ENCODE measurements at places on chromosomes 5 and 9.

GRCh38 chr5:75043633-75044264 lies 8.6 kb downstream of the GCNT4 start:
- no peak for DNase-seq

- no peak for DNase-seq
Observed at GRCh38 chr5:147245381-147246165, 10.7 kb downstream of the STK32A start.

DNA sequence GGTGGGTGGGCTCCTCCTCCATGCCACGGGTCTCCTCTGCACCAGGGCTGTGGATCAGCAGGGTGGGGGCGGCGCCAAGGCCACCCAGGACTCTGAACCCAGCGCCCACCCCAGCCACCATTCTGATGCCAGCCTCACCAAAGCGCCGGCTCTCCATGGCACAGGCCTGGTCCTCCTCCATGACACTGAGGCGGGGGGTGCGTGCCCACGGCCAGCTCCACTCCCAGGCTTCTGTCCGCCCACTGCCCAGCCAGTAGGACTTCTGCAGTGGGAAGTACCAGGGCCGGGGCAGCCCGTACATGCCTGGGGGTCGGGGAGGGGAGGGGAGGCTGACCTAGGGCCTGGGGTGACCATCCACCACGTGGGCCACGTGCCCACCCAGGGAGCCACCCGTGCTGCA lies 11.6 kb downstream of the ABCA2 start:
- no peak for DNase-seq

DNA sequence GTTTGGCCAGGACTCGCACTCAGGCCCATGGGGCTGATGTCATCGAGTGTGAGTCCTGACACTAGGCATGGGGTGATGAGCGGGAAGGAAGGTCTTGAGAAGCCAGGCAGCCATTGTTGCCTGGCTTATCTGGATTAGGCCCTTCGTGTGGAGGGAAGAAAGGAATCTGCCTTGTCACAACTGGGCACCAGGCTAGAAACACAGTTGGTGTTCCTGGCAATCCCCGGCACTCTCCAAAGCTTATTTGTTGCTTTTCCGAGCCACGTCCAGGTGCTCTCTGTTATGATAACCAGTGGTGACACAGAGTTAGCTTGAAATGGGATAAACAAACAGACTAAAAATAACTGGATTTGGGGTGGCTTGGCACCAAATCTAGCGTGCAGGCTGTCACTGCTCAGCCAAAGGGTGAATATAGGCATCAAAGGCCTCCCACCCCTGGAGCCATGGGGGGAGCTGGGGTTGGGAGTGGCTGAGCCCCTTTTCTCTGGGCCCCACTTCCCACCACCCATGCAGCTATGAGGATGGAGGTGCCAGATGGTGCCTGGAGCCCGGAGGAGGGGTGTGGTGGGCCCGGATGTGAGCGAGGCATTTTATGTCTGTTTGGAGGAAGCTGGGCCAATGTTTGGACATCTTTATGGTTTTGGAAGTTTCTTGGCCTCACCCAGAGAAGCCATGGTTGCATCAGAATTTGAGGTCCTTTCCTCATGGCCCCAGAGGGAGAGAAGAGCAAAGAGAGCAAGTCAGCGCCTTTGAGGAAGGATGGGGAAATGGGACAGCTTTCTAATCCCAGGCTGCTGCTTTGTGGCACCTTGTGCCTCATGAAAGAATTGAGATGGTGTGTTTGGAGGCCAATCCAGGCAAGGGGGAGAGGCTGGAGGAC lies 98.0 kb upstream of the PITX1 start:
- DNase-seq = no peak

- no peak for DNase-seq
Observed at GRCh38 chr5:132480893-132481595, 9.5 kb downstream of the IRF1 start.

- DNase-seq = no peak
Observed at GRCh38 chr5:180806351-180807011, 3.9 kb upstream of the MGAT1 start.

- no peak for DNase-seq
Observed at GRCh38 chr5:59922220-59922619, 28.7 kb upstream of the PDE4D start.

DNA sequence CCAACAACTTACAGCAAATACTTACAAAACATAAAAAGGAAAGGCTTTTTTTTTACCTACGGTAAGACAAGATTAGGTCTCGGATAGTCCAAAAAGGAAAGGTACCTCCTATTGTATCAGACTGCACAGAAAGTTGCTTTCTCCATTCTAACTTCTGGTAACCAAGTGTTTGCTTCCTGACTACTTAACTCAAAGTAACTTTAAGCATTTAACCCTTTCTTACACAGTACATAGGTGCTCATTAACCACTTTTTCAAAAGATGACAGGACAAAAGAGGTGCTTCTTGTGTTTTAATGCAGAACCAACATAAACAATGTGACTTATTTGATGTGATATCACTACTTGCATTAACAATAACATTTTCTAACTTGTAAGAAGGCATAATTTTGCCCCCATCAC lies 23.1 kb downstream of the PWWP2A start:
- no peak for DNase-seq

- no peak for DNase-seq
Observed at GRCh38 chr5:34503379-34504253, 152.5 kb upstream of the RAI14 start.

GRCh38 chr5:1464511-1464910 lies 19.3 kb upstream of the SLC6A3 start:
- DNase-seq = no peak

DNA sequence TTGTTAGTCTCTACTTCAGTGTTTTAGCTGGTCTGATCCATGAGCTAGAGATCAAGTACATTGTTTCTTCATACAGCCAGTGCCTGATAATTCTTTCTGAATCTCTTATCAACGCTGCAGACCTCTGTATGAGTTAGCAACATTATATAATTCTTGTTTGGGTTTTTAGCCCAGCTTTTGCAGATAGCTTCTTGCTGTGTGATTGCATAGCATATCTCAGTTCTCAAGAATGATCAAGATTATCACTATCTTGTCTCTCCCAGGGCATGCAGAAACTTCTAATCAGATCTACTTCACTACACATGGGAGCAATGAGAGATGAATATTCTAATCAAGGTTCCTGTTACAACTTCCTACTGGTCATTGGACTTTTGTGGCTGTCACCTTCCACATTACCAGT lies 158.3 kb downstream of the FAM174A start:
- no peak for DNase-seq

GRCh38 chr5:639253-639530 lies 27.1 kb downstream of the CEP72 start:
- no peak for DNase-seq

DNA sequence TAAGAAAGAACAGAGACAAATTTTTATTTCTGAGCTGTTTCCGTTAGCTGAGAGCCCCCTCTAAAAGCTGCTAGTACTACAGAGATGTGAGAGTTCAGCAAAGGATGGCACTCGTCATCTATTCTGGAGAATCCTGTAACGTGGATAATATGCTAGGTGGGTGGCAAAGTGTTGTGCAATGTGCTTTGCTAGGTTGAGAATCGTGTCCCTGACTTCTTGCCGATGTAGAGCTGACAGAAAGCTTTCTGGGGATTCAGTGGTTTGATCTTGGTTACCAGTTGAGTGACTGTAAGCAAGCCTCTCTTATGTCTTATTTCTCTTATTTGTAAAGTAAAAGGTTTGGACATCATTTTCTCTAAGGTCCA lies 298.3 kb upstream of the ACTBL2 start:
- DNase-seq = no peak
